Stimulated activated CD8-positive, alpha-beta memory T cell treated with anti-CD3 and anti-CD28 coated beads, Interleukin-15, amount 100 ng/mL, for 4 hours (primary cell): ENCODE measurements at places on chromosomes 7 and 10.
A peak's percentile ranks its signal among the peaks of the same experiment; 100 is the strongest.

GRCh38 chr10:120051671-120052070 is 159.1 kb downstream of the SEC23IP start:
- DNase-seq: no peak

DNA sequence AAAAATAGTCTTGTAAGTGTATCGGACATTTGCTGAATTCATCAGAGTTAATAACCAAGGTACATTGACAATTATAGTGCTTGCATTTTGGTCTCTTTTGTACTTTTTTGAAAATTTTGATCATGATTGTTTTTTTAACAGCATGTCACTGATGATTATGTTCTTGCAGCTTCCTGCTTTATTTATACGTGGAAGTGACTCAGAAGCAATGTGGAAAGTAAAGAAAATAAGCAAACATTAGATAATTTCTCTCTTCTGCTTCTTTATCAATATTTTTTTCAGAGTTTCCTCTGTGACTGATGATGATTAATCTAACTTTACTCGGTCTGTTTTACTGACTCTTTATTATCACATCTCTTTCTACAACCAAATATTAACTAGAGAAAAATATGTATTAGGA is 1351.9 kb downstream of the REEP3 start:
- no peak for DNase-seq

DNA sequence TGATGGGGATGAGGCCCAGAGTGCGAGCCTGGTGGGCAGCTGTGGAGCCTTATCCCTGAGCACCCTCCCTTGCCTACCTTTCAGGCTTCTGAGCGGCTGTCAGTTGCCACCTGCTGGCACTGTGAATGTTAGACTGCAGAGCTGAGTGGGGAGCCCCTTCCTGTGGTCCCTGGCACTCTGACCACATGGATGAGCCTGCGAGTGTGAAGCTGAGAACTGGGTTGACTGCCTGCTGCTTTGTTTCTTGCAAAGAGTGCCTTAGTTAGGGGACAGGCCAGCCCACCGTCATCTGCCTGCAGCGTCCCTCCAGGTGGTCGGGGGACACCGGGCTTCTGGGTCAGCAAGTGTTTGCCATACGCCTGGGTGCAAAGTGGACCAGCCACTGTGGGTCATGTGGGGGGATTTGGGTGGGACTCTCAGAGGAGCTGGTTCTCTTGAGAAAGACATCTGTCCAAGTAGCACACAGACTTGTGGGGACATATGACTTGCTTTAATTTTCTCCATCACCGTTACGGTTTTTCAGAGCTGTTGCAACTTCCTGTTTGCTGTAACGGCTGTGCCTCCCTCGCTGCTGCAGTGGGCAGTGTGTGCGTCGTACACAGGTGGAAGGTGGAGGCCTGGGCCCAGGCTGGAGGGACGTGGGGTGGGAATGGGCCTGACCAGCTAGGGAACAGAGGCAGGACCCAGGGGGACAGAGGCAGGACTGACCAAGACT is 13.7 kb downstream of the INPP5A start:
- DNase-seq: no peak

GRCh38 chr7:139620676-139621344 is 97.3 kb downstream of the CLEC2L start:
- DNase-seq: no peak

GRCh38 chr7:89770161-89770560 is 384.1 kb upstream of the STEAP1 start:
- DNase-seq: no peak

DNA sequence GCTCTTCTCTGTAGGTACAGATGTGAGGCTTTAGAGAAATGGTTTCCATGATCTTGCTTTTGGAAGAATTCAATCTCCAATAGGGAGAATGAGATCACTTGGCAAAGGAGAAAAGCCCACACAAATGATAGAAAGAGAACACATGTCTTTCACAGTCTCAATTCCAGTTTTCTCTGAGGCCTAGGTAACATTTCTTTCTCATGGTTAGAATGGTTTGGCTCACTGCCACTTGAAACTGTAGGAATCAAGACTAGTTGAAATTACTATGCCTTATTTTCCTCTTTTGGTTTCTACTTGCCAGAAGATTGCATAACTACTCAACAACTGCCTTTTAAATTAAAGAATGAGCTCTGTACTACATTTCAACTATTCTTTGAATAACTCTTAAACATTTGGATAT is 276.5 kb upstream of the TEX47 start:
- DNase-seq: no peak

GRCh38 chr10:72563327-72563932 is 62.4 kb downstream of the MICU1 start:
- DNase-seq: no peak

DNA sequence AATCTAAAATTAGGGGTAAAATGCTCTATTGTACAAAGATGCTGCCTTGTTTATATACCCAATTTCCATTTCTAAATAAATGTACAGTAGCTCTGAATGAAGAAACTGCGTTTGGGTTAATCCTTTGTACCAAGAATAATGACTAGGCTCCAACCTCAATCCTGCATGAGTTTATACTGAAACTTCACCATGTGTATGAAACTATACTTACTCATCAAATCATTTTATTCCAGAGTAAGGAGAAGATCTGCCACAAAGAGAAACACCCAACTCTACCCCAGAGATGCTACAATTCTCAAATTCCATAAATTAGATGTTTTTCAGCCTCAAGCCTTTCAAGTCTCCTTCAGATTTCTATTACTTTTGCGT is 53.8 kb upstream of the AKR1E2 start:
- no peak for DNase-seq

- DNase-seq: no peak
Observed at GRCh38 chr10:124667425-124668345, 76.5 kb downstream of the FAM53B start.

GRCh38 chr7:132915647-132916046 is 166.2 kb downstream of the CHCHD3 start:
- DNase-seq: no peak

DNA sequence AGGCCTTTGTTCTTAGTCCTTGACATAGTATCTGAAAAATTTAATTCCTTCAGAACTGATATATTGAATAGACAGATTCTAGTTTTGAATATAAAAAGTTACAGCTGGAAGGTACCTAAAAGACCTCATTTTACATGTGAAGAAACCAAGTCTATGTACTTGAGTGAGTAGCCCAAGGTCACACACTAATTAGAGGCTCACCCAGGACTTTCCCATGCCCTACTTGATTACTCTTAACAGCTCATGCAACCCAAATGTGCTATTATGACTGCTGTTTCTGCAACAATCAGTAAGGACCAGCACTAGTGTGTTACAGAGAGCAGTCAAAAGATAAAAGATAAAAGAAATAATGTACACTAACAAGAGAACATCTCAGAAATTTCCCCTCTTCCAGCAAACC is 40.7 kb upstream of the BET1 start:
- DNase-seq: no peak

- DNase-seq: no peak
Observed at GRCh38 chr10:132886211-132887099, 55.9 kb downstream of the CFAP46 start.

- DNase-seq: no peak
Observed at GRCh38 chr10:71536332-71536731, 139.6 kb downstream of the CDH23 start.

GRCh38 chr7:27351786-27352185 is 109.2 kb downstream of the EVX1 start:
- no peak for DNase-seq

DNA sequence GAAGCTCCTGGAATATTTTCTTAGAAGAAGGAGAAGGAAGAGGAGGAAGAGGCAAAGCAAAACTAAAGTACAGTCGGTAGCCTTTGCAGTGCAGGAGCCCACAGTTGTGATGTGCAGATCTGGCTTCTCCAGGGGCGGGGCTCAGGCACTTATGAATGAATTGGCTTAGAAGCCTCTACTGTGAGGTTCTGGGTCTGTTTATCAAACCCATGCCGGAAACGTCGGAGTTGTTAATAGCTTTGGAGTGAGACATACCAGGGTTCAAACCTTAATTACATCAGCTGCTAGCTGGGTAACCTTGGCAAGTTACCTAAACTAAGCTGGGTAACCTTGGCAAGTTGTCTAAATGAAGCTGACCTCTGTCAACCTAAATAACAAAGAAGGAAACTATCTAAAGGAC is 89.3 kb upstream of the PITRM1 start:
- no peak for DNase-seq

GRCh38 chr10:24272374-24272773 is 63.4 kb downstream of the KIAA1217 start:
- DNase-seq: no peak

- DNase-seq: no peak
Observed at GRCh38 chr7:69245646-69246045, 352.6 kb upstream of the AUTS2 start.

- no peak for DNase-seq
Observed at GRCh38 chr7:128014811-128015210, 16.4 kb downstream of the LRRC4 start.

DNA sequence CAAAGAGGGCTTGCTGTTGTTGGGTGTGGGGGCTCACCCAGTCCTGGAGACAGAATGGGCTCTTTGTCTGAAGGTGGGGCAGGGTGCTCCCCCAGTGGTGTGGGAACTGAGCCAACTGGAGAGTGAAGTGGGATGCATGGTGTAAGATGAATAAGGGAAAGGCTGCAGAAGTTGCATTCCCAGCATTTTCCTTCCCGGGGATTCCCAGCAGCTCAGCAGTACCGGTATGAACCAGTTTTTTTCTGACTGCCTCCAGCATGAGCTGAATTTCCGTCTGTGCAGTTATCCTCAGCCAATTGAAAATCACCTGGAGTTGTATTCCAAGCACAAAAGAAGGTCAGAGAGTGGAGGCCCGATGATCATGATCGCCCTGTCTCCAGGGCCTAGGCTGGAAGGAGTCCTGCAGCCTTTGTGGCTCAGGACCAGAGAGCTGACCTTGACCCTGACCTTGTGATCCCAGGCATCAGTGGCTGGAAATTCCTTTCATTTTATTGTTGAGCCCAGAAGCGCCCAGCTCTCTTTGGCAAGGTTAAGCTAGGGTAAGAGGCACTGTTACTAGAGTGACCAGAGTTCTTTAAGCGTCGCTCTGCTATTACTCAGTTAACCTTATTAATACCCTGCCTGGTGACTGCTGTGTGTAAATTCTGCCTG is 33.4 kb downstream of the OGDH start:
- DNase-seq: no peak

DNA sequence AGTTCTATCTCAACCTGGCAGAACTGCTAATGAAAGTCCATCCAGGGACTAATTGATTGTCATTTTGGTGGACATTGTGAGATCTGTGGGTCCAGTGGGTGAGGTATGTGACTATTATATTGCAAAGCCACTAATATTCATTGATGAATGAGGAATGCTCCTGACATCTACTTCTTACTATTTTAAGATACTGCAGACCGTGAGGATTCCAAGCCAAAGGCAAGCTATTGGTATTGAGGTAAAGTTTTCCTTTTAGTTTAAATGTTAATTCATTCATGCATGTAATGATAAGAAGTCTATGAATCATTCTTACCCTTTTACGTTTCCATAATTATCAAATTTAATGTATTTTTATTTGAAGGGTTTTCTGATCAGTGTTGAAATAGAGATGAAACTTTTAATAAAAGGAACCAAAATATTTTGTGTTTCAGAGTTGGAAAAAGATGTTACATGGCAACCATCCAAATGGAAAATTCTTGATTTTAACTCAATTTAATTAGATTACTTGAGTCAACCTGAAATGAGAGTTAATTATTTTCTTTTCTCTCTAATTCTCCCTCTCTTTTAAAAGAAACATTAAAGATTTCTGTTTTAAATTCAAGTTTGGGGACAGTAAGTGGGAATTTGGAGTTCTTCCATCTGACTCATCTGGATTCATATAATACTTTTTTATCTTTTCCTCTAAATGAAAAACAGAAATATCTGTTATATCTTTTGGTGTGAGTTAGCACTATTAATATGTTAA is 39.6 kb downstream of the NUP205 start:
- DNase-seq: no peak

- DNase-seq: no peak
Observed at GRCh38 chr10:103238506-103239252, 7.0 kb upstream of the RPEL1 start.

GRCh38 chr7:143426479-143427142 is 16.6 kb upstream of the TAS2R60 start:
- no peak for DNase-seq

- DNase-seq: no peak
Observed at GRCh38 chr7:117277576-117277975, 45.3 kb downstream of the WNT2 start.

DNA sequence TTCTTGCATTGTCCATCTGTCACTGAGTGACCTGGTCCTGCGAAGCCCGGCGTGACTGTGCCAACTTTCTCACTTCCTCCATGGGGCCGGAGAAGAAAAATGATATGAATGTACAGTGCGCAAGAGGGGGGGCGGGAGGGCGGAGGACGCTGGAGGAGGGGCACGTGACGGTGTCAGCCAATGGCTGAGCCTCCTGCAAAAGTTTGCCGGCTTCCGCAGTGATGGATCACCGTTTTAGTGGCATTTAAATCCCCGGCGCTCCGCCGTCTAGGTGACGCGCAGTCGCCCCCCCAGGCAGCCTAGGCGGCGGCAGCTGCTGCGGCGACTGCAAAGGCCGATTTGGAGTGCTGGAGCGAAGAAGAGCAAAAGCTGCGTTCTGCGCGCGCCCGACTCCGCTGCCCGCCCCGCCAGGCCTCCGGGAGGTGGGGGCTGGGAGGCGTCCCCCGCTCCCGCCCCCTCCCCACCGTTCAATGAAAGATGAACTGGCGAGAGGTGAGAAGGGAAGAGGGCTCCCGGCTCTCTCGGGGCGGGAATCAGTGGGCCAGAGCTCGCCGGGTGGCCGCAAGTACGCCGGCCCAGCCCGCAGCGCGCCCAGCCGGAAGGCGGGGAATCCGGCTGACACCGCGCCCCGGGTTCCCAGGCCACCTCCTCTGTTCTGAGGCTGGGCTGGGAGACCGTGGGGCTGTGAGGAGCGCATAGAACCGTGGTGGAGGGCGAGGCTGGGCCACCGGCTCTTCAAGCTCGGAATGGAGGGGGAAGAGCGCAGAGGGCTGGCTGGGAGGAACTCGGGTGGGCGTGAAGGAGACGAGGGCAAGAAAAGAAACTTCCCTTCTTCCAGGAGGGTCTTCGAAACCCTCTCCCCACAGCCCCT is at the start of gene HOXA1:
Gene HOXA1, minus strand, starts transcription at position 104 of the 871 bp plus-strand sequence. Its CDS starts 88 bp downstream, at position 16.
- peak; percentile 57 for DNase-seq

DNA sequence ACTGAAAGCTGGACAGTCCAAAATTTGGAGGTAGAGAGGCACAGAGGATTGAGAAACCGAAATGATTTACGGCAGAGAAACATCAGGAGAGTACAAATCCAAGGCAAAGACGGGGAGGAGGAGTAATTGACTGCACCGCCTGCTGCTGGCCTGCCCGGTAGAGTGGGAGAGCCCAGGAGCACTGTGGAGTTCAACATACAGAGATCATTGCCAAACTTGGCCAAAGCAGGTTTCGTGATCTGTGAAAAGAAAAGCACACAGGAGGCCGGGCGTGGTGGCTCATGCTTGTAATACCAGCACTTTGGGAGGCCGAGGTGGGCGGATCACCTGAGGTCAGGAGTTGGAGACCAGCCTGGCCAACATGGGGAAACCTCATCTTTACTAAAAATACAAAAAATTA is 306.0 kb upstream of the PFKP start:
- no peak for DNase-seq

GRCh38 chr7:16106300-16106699 is 315.0 kb downstream of the CRPPA start:
- no peak for DNase-seq
